Bone marrow (tissue), 2 donors: ENCODE measurements at places on chromosomes 11 and 22.

DNA sequence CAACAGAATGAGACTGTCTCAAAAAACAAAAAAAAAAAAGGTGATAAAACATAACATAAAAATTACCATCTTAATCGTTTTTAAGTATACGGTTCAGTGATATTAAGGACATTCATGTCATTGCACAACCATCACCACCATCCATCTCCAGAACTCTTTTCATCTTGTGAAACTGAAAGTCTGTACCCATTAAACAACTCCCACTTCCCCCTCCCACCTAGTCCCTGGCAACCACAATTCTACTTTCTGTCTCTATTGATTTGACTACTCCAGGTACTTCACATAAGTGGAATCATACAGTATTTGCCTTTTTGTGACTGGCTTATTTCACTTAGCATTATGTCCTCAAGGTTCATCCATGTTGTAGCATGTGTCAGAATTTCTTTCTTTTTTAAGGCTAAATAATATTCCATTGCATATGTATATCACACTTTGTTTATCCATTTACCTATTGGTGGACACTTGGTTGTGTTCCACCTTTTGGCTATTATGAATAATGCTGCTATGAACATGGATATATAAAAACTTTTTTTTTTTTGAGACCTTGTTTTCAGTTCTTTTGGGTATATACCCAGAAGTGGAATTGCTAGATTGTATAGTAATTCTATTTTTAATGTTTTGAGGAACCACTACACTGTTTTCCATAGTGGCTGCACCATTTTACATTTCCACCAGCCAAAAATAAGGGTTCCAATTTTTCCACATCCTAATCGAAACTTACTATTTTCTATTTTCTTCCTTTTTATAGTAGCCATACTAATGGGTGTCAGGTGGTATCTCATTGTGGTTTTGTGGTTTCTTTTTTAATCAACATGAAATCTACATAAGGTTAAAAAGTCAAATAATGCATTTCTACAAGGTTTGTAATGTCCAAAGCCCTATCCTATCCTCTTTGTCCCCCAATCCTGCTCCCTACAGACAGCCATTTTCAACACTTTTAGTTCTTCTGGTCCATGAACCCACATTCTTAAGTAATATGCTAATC, 23.4 kb upstream of the PIK3C2A start:
- DNase-seq: peak; percentile 24

DNA sequence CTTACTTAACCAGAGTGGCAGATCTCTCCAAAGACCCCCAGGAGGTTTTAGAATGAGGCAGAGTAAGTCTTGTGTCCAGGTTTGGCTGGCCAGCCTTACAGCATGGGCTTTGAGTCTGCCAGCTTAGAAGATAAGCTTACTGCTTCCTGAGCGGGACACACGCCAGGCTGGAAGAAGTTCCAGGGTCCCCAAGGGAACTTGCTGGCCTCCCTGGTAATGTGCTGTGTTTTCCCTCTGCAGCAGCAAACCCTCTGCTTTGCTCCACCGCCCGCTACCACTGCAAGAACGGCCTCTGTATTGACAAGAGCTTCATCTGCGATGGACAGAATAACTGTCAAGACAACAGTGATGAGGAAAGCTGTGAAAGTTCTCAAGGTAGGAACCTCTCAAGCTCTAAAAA, 154.2 kb downstream of the LDLRAD3 start:
- no peak for DNase-seq

- DNase-seq: no peak
Measured at GRCh38 chr11:15884141-15884540, 472.2 kb downstream of the SOX6 start.

GRCh38 chr22:42299586-42300258, 29.3 kb upstream of the TCF20 start:
- DNase-seq: no peak

DNA sequence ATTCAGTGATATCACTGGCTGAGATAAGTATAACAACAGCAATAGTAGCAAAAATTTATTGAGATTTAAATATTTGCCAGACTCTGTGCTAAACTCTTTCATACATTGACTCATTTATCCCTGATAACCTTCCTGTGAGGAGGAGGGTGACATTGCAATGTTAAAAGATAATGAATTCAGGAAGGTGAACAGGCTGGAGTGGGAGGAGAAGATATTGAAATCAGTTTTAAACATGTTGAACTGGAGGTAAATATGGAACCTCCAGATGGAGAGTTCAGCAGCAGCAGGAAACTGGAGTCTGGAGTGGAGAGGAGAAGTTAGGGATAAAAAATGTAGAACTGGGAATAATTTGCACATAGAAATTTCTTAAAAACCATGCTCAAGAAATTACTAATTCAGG, 142.0 kb upstream of the FAT3 start:
- no peak for DNase-seq

DNA sequence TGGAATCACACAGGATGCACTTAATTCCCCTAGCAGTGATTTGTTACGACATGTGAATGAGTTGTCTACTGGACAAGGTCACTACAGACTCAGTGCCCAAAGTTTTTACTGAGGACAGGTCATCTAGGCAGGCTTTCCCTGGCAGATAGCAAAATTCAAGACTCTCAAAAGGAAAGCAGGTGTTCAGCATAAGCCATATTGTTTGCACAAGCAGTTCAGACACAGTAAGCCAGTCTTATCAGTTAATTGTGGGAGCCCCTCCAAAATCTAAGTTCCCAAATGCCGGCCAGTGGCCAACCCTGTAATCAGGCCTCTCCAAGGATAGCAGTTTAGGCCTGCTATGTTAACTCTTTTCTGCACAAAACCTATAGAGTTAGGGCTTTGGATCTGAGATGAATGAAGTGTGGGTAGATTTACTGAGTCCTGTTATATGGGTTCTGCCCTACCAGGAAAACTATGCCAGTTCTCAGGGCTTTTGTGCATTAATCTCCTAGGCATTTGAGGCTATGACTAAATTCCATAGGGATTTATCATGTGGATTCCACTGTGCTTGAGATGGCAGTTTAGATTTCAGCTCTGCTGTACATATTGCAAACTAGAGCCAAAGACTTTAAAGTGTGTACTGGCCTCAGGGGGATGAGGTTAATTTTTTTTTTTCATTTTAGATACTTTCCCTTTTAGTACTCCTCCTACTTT, 4.8 kb upstream of the ARHGEF12 start:
- no peak for DNase-seq

DNA sequence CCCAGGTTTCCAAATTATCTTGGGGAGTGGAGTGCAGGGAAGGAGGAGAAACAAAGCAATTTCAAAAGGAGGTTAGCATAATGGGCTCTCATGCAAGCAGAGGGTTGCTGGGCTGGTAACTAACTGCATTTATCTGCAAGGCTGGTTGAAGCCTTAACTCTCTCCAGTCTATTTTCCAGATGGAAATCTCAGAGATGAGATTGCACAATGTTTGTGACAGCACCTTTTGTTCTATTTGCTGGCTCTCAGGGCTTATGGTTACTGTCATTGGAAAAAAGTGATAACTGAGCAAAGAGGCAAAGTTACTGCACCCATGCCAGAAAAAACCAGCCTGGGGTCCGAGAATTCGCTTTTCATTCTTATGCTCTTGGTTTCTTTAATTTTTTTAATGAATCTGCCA, 33.2 kb downstream of the ABCC8 start:
- no peak for DNase-seq

- peak; percentile 18 for DNase-seq
Measured at GRCh38 chr11:33015621-33016551, at the start of gene DEPDC7. Gene DEPDC7 (plus strand): TSS chr11:33015878. CDS start chr11:33015956, 78 bp downstream.

- DNase-seq: no peak
Measured at GRCh38 chr11:74672956-74673692, 58.1 kb downstream of the CHRDL2 start.

DNA sequence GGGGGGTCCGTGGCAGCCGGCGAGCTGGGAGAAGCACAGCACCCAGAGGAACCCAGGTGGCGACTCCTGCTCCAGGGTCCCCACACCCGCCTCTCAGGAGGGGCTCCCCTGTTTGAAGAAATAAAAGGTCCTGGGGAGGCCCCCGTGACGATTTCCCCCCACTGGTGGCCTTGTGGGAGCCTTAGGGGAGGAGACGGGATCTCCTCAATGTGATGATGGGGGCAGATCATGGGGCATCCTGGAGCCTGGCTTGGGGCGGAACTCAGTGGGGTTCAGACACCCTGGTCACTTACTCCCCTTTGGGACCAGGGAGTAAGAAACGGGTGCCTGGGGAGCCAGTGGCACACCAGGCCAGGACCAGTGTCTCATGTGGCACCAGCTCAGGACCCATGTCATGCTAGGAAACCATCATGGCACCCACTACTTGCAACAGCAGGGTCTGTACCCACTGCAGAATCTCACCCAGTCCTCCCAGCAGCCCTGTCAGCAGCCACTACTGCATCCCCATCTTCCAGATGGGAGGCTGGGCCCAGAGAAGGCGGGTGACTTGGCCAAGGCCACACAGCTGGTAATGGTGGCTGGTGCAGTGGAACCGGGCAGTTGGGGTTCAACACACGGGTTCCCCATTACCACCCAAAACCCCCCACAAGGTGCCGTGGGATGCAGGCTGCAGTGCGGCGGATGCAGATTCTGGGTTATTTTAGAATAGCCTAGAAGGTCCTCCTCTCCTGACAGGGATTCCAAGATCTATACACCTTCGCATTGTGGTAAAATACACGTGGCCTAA, 130.7 kb downstream of the CTTN start:
- no peak for DNase-seq

DNA sequence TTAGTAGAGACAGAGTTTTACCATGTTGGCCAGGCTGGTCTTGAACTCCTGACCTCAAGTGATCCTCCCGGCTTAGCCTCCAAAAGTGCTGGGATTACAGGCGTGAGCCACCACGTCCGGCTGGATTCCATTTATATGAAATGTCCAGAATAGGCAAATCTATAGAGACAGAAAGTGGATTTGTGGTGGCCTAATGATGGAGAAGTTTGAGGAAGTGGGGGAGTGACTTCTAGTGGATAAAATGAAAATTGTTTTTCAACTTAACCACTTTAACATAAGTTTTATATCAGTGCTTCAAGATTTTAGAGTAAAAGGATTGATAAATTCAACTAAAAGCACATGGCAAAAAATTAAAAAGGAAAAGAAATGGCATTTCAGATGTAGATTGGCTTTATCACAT, 66.2 kb downstream of the HIPK3 start:
- no peak for DNase-seq

DNA sequence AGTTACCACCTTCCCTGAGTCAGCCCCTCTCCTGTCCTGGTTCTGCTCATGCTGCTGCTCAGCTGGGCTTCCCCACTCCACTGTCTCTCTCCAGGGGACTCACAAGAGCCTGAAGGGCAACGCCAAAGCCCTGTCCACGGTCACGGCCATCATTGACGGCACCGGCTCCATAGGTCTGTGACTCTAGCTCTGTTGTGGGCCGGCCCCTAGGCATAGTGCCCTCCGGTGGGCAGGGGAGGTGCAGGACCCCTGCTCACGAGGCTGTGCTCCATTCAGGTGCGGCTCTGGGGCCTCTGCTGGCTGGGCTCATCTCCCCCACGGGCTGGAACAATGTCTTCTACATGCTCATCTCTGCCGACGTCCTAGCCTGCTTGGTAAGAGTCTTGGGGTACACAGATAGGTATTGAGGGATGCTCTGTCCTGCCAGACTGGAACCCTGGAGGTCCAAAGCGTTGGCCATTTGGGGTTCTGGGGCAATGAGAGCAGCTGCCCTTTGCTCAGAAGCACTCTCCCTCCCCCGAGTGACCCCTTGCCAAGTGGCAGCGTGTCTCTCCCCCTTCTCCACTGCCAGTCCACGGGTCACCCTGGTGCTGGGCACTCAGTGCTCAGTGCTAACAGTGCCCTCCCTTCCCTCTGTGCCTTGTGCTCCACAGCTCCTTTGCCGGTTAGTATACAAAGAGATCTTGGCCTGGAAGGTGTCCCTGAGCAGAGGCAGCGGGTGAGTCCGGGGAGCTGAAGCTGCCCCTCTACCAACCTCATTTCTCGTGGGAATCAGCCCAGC, 22.4 kb downstream of the SLC37A2 start:
- no peak for DNase-seq

DNA sequence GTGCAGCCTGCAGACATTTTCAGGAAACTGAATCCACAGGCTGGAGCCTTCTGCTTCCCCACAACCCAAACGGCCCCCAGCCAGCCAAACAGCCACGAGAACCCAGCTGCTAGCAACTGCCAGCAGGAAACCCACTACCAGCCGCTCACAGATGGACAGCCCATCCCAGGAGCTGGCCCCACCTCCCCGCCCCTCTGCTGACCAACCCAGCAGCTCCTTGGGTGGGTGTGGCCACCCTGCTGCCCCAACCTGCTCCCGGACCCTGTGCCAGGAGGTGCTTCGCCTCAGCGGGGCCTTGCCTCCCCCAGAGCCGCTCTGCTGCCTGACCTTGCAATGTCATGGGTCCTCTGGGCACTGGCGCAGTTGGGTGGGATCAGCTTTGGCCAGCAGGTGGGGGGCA, 8.2 kb upstream of the CCDC188 start:
- DNase-seq: peak; percentile 57

DNA sequence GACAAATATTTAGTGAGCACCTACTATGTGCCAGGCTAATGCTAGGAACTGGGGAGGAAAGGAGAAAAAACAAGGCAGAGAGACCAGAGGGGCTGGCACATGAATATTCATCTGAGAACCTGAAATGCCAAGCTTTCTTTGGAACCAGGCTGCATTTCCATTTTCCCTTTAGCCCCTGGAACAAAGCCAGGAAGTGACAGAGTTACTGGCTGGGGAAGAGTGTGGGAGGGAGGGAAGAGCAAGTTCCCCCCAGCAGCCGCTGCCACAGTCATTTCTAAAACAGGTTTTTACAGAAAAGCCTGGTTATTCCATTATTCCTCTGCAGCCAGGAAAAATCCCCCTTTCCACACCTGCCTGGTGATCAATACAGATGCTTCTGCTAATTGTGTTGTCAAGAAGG, 97.0 kb downstream of the SPON1 start:
- DNase-seq: no peak

- no peak for DNase-seq
Measured at GRCh38 chr11:48034926-48035871, 54.8 kb downstream of the PTPRJ start.

DNA sequence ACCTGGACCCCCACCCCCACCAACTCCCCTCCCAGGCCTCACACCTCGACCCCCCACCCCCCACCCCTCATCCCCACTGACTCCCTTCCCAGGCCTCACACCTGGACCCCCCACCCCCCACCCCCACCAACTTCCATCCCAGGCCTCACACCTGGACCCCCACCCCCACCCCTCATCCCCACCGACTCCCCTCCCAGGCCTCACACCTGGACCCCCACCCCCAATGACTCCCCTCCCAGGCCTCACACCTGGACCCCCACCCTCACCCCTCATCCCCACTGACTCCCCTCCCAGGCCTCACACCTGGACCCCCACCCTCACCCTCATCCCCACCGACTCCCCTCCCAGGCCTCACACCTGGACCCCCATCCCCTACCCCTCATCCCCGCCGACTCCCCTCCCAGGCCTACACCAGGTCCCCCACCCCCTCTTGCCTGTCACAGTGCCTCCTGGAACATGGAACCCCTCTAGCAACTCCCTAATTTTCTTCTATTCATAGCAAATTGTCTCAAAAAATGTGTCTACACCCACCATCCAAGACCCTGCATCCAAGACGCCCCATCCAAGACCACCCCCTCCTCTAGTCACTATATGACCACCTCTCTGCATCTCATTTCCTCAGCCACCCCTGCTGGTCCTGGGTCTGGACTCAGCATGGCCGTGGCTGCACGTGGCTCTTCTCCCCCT, 36.9 kb upstream of the BRSK2 start:
- no peak for DNase-seq
